ENCODE measurements at places on chromosomes 6 and 20.

- no peak for DNase-seq
Measured at GRCh38 chr20:50220093-50220893, 29.7 kb downstream of the CEBPB start.

DNA sequence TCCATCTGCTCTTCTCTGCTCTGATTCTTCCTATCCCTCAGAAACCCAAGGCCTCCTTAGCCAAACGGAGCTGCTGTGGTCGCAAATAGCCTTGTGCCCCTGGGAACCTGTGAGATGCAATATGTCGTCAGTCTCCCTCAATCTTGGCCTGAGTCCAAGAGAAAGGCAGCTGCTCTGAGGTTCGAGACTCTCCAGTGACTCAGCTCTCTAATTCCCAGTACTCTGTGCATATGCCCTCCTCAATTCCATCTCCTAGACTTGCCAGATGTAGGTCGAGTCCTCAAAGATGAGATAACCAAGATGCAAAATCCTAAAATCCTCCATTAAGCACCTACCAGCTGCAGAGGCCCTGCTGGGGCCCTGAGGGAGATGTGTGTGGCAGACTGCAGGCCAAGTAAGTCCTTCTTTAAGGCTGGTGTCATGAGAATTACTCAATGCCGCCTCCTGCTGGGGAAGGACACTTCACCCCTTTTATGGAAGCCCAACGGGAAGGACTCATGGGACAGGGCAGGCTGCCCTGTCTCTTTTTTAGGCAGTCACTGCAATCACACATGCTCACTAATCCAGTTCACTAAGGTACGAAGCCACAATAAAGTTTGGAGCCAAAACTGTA lies 28.5 kb downstream of the C6orf15 start:
- peak; percentile 8 for DNase-seq

DNA sequence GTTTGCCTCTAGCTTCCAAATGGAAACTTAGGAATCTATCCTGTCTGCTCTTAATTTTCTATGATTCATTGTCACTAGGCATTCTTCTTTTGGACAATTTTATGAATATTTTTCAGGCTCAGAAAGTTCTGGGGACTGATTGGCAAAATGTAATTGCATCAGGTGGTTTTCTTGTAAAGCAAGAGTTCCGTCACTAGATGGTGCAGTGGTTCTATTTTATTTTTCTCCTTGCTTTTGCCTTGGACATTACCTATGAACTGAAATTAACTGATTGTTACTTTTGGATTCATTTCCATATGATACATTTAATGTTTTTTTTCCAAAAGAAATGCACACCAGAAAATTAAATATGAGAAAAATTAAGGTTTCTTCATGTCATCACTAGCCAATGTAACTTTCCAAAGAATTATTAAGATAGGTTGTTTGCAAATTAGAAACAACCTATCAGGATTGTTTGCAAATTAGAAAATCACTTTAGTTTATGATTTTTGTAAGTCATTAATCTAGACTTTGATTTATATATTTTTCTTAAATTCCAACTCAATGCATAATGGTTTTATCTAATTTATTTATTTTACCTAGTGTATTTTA lies 48.0 kb downstream of the TMEM170B start:
- DNase-seq = no peak

GRCh38 chr6:89501753-89502152 lies 68.8 kb downstream of the ANKRD6 start:
- no peak for DNase-seq

DNA sequence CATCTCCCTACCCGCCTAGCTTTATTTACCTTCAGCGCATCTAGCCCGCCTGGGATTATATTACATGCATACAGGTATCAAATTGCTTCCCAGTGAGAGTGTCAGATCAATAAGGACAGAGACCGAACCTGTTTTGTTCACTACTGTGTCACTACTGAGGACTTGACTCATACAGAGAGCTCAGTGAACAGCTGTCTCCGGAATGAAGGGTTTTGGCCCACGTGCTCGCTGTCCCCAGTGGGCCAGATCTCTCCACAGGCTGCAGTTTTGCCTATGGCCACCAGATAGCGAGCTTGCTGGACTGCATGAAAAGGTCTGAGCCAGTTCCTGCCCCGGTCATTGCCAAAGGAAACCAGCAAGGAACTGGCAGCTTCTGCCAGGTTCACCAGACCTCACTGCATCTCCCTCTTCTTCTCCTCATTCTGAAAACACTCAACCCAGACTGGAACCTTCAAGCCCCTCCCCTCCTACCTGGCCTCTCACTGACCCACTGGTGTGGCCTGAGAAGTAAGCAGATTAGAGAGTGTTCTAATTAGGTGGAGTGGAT lies 150.8 kb downstream of the ZMYND8 start:
- no peak for DNase-seq

GRCh38 chr20:31569163-31570020 lies 35.7 kb upstream of the ID1 start:
- peak; percentile 42 for DNase-seq

- DNase-seq = no peak
Measured at GRCh38 chr20:57386762-57387161, 4.4 kb upstream of the RBM38 start.

GRCh38 chr6:77021778-77022177 lies 441.5 kb downstream of the HTR1B start:
- DNase-seq = no peak

GRCh38 chr6:157032923-157033322 lies 255.7 kb downstream of the ARID1B start:
- no peak for DNase-seq

DNA sequence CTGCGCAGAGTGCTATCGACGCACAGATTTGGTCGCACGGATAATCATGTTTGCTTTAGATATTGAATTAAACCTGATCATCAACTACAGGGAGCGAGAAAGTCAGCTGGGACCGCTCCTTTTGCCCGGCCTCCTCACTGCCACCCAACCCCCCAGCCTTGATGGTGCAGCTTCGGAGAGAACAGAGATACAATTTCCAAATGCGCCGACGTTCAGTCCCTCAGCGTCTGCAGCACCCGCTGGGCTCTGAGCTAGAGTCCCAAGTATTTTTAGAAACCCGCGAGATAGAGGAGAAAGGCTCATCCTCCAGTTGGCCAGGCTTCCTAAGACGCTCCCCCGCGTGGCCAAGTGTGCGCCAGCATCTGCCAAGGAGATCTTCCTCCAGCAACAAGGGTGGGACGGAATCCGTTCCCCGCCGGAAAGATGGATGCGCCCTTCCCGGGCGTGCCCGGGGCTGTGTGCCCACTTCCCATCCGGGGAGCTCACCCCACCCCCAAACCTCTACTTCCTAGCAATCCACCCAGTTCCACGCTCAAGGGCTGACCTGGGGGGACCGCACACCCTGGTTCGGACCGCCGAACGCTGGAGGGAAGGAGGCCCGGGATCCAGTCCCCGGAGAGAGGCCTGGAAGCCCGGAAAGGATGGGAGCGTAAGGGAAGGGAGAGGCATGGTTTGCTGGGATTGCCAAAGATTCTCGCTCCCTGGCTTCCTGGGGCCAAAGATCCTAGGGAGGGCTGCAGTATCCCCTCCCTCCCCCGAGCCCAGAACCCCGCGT lies 4.1 kb downstream of the NKX2-2 start:
- no peak for DNase-seq

GRCh38 chr20:60242836-60243505 lies 284.7 kb downstream of the CDH26 start:
- no peak for DNase-seq

- DNase-seq = no peak
Measured at GRCh38 chr6:169185011-169185521, 68.6 kb downstream of the THBS2 start.

DNA sequence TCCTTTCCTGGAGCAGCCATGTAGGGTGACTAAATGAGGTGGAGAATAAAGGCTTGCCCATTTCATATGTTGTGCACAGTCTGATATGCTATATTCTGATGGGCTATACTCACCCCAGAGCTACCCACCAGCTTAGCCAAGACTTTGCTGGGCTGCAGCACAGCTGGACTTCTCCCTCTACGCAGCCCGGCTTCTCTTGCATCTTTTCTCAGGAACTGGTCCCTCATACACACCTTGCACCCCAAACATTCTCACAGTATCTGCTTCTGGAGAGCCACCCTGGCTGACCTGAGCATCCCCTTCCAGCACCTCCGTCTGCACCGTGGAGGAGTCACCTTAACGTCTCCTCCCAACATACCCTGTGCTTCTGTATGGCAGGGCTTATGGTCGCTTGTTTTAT lies 150.8 kb upstream of the PMEPA1 start:
- DNase-seq = no peak

DNA sequence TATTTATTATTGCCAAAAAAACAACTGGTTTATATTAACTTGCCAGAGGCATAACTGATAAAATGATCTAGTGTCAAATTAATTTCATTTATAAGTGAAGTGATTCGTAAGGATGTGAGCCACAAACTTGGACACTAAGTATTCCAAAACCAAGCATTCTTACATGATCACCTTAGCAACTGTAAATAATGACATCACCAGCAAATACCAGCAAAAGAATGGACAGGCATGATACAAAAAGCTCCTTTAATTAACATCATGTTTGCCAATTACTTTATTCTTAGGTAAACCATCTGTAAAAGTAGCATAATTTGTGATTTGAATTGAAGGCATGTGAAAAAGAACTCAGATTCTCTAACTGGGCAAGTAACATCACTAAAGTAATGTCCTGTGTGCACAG lies 17.2 kb upstream of the FNDC1 start:
- DNase-seq = no peak

DNA sequence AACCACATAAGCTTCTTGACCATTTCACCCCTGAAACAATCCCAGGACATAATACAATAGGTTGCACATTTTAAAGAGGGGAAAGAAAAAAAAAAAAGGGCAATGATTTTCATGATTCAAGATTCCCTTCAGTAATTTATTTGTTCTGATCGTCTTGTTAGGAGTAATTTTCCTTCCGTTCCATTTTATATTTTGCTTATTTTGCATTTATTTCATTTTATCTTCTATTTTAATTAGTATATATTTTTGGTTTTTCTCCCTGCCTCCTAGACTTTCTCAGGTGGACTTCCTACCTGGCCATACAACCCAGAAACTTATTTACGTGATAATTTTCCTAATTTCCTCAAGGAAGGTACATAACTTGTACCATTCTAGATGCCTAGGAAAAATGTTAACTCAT lies 32.6 kb downstream of the FBXO5 start:
- no peak for DNase-seq

DNA sequence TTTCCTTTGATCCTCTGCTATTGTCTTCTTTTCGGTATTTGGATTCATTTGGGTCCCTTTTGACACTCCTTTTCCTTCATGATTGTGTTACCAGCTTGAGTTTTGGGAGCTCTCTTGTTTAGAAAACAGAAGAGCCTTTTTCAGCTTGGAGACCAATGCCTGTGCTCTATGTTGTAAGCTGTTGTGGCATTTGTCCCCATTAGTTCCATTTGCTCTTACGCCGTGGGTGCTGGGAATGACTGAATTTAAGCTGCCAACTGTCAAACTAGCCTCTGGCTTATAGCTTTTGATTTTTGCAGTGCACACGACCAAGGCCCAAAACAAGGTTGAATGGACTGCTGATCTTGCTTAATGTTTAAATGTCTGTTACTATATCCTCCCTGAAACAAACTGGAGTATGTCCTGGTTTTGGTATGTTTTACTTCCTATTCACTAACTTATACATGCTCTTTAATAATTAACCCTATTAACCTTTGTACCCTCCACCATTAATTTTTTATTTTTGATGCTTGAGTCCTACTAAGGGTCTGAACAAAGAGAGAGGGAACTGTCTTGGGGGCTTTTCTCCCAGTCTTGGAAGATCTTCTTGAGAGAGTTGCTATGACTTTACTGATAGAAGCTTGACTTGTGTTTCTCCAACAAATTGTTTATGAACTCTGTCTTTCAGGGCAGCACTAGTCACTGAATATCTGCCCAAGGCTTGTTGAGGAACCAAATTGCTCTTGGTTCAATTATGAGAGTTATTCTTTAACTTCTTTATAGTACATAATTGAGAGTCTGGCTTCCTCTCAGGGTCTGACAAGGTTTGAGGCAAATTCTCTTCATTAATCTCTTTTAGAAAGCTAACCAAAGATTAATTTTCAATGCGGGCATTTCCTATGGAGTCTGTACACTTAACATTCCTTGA lies 100.3 kb upstream of the SIRPG start:
- DNase-seq = no peak

GRCh38 chr6:125722886-125723285 lies 26.5 kb upstream of the HEY2 start:
- no peak for DNase-seq

GRCh38 chr6:107719160-107719559 lies 105.0 kb downstream of the SCML4 start:
- DNase-seq = no peak

DNA sequence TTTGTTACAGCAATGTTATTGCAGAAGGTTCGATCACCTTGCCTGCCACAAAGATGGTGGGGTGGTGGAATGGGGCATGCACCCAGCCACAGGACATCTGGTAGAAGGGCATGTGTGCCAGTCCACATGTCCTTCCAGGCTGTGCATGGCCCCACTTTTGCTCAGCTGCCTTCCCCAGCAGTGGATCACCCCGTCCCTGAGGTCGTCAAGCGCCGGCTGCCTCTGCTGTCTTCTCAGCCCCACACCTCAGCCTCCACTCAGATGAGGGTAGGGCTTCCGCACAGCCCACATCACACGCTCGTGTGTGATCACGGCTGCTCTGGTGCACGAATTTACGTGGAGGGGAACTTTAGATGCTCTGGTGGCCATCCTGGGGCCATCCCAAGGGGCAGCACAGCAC lies 109.5 kb upstream of the PMEPA1 start:
- no peak for DNase-seq

GRCh38 chr20:41848180-41848579 lies 230.0 kb upstream of the CHD6 start:
- no peak for DNase-seq

All from activated CD4-positive, CD25-positive, alpha-beta regulatory T cell (primary cell).